ENCODE measurements at places on chromosomes 4 and X.

DNA sequence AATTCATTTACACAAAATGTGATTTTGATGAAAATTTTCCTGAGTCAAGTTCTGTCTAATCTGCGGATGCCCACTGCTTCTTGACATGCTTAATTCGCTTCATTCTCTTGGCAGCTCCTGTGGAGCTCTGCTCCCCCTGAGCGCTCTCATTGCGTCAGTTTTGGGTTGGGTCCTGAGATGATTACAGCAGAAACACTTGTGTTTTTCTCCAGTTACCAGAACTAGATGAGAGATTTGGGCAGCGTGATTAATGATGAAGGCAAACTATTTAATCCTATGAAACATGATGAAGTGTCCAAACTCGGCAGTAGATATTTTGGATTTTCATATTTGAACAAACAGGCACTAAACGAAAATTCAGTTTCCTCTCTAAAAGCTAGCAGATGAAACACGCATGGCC lies 4.2 kb upstream of the CXCL1 start:
- DNase-seq = no peak

GRCh38 chr4:56342746-56343145 lies 44.5 kb downstream of the AASDH start:
- DNase-seq = no peak

- peak; percentile 37 for DNase-seq
Observed at GRCh38 chr4:151117371-151117962, 18.0 kb downstream of the RPS3A start.

GRCh38 chr4:138902705-138903104 lies 112.9 kb upstream of the NOCT start:
- no peak for DNase-seq

- no peak for DNase-seq
Observed at GRCh38 chr4:168651374-168651773, 154.5 kb downstream of the PALLD start.

- DNase-seq = no peak
Observed at GRCh38 chrX:63561425-63561824, 210.3 kb upstream of the SPIN4 start.

DNA sequence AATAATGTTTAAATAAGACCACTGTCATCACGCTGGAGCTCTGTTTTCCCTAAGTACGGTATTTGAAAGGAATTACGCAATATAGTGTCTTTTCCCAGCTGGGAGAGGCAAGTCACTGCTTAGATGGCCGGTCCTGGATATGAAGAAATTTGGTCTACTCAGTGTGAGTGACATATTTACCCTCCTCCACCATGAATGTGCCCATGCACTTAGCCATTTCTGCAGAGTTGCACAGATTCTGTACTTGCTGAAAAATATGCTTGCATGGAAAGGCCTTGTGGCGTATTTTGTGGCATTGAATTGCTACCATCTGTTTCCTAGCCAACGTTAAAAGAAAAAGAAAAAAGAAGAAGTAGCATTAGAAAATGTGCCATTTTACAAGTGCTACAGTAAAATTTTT lies 73.1 kb downstream of the ADGRL3 start:
- no peak for DNase-seq

DNA sequence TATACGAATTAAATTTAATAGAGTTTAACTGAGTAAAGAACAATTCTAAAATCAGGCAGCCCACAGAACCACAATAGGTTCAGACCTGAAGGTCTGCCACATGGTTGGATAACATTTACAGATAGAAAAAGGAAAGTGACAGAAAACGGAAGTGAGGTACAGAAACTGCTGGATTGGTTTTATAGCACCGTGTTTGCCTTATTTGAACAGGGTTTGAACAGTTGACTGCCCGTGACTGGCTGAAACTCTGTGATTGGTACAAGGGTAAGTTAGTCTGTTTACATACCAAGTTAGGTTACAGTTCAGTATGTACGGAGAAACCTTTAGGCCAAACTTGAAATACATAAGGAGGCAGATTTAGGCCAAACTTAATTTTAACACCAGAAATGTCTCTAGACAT lies 64.1 kb upstream of the ATXN3L start:
- DNase-seq = no peak
